ENCODE measurements at places on chromosomes 3 and 15.

DNA sequence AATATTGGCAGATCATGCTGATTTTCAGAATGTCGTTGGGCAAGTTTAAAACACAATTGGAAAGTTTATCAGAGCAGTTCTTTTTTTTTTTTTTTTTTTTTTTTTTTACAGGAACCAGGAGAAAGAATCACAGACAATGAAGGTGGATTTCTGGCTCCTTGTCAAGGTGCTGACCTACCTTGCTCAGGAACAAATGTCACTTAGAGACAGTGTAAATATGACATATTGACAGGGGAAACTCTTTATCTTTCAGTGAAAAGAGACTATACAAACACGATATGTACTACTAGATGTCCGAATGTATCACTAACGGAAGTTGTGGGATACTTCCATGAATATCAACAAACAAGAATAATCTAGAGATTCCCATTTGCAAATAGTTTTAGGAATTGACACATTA lies 237.3 kb downstream of the FMN1 start:
- DNase-seq, result no peak

DNA sequence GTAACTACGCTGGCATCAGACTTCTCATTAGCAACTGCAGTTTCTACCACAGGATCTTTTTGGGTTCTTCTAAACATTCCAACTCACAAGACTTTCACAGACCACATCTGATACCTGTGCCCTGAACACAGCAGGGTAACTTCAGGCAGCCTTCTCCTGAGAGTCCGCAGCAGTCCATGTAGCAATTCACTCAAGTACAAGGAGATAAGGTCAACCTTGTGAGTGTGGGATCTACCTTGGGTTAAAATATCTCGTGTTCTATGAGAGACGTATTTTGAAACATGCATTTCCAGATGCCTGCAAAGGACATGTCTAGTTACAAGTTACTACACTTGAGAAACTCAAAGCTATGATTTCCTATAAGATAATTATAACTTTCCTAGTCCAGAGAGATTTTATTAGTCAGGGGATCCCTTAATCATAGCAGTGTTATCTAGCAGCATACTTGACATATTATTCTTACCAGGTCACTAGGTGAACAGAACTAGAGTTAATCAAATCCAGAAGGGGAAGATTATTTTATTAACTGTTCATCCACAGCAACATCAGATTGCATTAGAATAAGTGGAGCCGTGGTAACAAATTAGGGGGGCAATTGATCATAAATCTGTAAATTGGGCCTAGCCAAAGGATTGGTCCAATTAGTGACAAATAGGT lies 66.4 kb downstream of the ASTE1 start:
- DNase-seq, result no peak

- DNase-seq, result no peak
These were observed 1476.9 kb downstream of the SI start for GRCh38 chr3:163601426-163601825.

- no peak for DNase-seq
These were observed 82.7 kb downstream of the STRIT1 start for GRCh38 chr3:155210736-155211135.

GRCh38 chr3:42852441-42852840 lies 23.2 kb downstream of the CYP8B1 start:
- DNase-seq, result no peak

- DNase-seq, result no peak
These were observed 1.4 kb upstream of the WHAMM start for GRCh38 chr15:82807920-82808633.

DNA sequence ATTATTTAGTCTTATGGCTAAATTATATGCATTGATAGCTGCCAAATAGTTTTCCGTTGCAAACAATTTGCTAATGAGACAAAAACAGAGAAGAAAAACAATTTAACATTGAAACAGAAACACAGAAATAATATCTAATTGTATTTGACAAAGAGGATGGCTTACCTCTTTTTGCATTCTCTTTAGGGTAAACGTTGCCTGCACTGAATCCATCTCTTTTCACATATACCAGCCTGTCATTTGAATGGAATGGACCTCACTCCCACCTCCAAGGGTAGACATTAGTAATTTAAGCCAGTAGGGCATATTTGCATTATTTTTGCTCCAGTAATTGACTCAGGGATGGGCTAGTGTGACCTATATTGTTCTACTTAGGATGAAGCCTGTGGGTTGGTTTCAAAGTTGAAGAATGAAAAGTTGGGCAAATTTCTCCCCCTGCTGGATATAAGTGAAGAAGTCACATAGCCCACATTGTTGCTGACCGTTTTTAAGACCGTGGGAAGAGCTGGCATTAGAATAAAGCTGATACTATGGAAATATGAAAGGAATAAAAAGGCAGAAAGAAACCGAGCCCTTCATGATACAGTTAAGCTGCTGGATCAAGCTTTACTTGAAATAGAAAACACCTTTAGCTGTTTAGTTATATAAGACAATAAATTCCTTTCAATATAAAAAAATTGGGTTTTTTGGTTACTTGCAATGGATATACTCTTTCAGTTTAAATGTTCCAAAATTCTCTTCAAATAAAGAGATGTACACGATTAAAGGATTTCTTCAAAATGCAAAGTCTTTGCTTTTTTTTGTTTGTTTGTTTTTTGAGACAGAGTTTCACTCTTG lies 26.9 kb downstream of the PIERCE2 start:
- no peak for DNase-seq

- no peak for DNase-seq
These were observed 229.8 kb downstream of the NFKBIZ start for GRCh38 chr3:102078854-102079808.

GRCh38 chr15:87736891-87737389 lies 519.6 kb downstream of the NTRK3 start:
- DNase-seq, result no peak

DNA sequence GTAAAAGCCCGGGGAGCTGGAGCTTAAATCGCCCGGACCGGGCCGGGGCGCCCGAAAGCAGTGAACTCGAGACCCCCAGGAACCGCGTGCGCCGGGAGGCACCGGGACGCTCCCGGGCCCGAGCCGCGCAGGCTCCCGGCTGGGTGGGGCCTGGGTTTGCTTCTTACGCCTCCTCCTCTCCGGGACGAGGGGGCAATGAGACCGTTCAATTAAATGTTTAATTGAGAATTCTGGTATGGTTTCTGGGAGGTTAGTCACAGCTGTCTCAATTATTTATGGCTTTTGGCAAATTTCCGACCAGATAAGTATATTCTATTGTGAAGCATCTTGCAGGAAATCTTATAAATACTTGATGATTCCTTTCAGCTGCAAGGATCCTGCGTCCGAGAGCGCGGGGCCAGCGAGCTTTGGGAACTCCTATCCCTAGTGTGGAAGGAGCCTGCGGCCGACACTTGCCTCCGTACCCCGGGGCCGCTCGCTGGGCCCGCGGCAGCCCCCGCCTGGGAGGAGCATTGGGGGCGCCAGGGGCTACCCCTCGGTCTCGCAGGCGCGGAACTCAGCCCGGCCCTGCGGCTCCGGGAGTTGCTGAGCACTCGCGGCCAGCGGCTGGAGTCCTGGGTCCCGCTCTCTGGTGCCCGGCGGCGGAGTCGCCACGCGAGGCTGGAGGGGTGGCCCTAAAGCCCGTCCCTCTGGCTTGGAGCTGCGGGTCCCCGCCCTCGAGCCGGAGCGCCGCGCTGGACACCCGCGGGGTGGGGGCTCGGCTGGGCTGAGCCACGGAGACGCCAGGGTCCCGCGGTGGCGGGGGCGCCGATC lies 10.3 kb downstream of the ISL2 start:
- peak; percentile 28 for DNase-seq

DNA sequence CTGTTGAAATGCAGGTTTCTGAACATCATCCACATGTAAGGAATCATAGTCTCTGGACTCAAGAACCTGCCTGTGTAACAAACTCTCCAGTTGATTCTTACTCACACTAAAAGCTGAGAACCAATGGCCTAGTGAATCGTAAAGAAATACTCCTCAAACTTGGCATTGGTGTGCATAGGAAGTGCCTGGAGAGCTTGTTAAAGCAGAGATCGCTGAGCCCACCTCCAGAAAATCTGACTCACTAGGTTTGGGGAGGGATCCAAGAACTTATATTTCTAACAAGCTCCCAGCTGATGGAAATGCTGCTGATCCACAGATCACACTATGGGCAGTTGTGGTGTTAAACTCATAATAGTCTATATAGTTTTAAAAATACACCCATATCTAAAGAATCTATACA lies 55.8 kb upstream of the LMCD1 start:
- no peak for DNase-seq

DNA sequence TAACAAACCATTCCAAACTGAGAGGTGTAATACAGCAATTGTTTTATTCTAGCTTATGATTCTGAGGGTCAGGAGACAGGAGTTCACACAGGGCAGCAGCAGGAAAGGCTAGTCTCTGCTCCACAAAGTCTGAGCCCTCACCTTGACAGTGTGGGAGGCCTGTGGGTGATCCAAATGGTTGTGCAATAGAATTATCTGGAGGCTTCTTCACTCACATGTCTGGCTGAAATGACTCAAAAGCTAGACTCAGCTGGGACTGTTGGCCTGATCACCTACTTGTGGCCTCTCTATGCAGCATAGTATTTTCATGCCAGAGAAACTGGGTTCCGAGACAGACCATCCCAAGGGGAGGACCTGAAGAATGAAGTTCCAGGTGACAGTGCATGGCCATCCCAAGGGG lies 233.9 kb upstream of the UBE2E2 start:
- no peak for DNase-seq

DNA sequence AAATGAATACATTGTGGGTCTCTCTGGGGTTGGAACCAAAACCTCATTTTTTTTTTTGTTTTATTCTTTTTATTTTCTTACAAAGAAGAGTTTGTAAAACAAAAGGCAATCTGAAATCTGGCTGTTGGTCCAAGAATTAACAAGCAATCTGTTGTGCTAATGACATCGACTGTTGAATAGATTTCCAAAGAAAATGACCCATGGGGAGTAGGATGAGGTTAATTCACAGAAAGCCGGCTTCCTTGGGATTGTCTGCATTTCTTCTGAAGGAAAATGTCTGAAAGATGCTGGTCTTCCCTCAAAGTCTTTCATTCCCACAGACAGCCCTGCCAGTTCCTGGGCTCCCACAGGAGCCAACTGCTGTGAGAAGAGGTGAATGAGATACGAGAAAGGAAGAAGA lies 92.9 kb downstream of the LRRC3B start:
- no peak for DNase-seq

DNA sequence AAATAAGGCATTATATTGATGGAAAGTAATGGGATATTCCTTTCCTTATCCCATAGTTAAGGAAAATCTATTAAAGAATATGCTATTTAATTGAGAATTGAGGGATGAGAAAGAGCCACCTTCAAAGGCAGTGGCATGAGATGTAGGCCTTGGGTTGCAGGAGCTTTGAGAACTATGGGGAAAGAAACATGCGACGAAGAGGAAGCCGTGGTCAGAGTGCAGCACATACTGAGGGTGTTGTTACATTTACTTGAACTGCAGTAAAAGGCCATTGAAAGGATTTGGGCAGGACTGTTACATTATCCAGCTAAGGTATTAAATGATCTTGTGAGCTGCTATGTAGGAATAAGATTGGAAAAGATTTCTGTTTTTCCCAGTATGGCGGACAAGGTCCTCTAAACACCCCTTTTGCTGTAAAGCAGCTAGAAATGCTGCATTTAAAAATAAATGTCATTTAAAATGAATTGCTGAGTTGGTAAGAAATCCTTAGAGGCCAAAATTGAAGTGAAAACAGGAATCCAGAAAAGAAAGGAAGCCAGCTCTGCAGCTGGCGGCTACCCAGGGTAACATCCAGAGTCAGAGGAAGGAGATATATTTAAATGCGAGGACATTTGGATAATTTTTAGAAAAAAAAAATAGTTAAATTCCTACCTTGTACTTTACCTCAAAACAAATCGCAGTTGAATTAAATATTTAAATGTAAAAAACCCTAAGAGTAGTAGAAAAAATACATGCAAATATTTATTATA lies 61.7 kb downstream of the IL1RAP start:
- no peak for DNase-seq

DNA sequence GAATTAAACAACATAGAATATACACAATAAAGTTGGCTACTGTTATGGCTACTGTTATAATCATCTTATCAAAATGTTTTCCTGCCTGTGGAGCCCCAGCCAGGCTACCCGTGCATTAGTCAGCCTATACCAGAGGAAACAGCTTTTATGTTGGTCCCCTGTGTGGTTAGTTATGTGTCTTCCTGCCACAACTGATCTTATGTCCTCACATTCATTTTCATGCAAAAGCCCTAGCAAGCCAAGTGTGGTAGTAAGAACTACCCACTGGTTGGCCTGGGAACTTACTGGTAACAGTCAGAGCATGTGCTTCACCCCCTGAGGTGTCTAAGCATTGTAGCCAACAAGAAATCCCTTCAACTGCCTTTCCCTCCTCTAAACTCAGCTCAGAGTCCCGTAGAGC lies 21.8 kb downstream of the MGLL start:
- no peak for DNase-seq

- DNase-seq, result no peak
These were observed 49.7 kb downstream of the SLC6A6 start for GRCh38 chr3:14451844-14452739.

DNA sequence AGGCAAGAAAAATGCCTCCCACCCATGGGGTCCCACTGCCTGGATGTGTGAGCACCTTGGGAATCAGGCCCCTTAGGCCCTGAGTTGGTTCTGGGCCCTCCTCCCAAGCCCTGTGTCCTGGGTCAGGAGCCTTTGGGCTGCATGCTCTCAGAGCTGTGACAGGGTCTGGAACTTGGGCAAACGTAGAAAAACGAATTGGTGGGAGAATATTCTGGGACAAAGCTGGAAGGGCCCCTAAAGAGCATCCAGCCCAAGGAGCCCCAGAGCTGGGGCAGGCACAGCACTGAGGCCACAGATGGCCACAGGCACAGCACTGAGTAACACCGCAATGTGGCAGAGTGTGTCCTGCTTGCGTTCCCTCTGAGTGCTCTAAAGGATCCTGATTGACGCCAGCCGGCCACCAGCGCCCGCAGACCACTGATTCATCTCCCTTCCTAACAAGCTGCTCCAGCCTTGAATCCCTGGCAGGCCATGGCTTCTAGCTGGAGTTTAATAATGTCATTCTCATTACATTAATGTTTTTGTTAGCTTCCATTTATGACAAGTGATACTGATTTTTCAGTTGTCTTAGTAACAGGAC lies 18.6 kb upstream of the SEC13 start:
- DNase-seq, result no peak

DNA sequence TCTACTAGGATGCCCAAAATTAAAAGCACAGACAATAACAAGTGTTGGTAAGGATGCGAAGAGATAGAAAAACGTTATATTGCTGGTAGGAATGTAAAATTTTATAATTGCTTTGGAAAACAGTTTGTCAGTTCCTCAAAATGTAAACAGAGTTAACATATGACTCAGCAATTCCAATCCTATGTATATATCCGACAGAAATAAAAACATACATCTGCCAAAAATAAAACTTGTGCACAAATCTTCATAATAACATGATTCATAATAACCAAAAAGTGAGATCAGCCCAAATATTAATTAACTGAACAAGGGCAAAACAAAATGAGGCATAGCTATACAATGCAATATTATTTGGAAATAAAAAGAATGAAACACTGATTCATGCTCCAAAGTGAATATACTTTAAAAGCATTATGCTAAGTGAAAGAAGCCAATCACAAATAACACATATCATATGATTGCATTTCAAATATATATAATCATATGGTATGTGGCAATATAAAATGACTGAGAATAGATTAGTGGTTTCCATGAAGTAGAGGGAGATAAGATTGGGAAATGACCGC lies 609.3 kb downstream of the IGSF11 start:
- no peak for DNase-seq

All from progenitor cell of endocrine pancreas (in vitro differentiated cells).